ENCODE measurements at places on chromosomes 2 and 18. TPM values are rescaled to one million over a fixed set of nuclear protein-coding genes. Genes with fewer than 3 reads are reported as not detected.

TUBB8B gene
- not detected for total RNA-seq

DNA sequence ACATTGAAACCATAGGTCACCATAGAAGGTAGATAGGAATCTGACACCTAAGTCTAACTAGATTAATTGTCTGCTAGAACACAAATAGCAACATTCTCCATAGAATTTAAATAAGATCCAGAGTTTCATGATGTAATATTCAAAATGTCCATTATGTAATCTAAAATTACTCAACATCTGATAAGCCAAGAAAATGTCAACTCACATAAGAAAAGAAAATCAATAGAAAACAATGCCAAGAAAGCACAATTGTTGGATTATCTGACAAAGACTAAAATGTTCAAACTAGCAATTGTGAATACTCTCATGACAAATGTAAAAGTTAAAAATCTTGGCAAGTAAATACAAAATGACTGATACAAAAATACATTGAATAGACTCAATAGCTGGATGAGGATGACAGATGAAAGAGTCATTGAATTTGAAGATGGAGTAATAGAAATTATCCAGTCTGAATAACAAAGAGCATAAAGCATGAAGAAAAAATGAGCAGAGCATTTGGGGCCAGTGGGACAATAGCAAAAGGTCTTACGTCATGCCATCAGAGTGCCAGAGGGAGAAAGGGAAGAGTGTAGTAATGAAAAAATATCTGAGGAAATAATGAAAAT is 358.6 kb downstream of the METTL4 start:
- no peak for DNase-seq

GRCh38 chr18:61127714-61128467 is 205.3 kb upstream of the CDH20 start:
- no peak for DNase-seq

GRCh38 chr2:216188956-216189355 is 79.8 kb downstream of the XRCC5 start:
- DNase-seq, result no peak
